NCI-H446 treated with DMSO at 0.1 percent for 48 hours (cell line): ENCODE measurements at places on chromosomes 1 and 21.

DNA sequence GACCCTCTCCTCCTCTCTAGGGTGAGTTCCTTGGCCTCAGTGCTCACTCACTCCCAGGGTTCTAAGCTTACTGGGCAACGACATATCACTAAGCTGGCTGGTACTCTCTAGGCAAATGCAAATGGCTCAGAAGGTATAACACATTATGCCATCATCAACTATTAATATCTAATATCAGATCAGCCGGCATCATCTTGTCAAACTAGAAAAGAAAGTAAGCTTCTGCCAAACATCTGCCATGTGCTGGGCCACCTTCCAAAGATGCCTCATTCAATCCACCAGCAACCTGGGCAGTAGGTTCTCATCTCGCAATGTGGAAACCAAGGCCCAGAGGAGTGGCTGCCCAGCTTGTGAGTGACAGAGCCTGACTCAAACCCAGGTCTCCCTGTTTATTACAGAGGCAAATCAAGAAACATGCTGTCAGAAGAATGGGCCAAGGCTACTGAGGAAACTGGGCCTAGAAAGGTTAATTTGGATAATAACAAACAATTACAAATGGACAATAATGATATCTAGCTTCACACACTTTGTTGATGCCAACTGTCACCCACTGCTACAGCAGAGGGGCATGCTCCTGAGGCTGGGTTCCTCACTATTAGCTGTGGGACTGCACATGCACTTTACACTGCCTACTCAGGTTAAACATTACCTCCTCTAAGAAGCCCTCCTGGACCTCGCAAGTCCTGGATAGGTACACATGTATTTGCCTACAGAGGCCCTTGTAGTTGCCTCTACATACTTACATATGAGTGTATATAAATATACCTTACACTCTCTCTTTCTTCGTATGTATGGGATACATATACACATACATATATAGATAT is 183.3 kb upstream of the JUN start:
- peak; percentile 56 for DNase-seq

- no peak for DNase-seq
These were observed 22.2 kb downstream of the DYNLT5 start for GRCh38 chr1:66774438-66774837.

DNA sequence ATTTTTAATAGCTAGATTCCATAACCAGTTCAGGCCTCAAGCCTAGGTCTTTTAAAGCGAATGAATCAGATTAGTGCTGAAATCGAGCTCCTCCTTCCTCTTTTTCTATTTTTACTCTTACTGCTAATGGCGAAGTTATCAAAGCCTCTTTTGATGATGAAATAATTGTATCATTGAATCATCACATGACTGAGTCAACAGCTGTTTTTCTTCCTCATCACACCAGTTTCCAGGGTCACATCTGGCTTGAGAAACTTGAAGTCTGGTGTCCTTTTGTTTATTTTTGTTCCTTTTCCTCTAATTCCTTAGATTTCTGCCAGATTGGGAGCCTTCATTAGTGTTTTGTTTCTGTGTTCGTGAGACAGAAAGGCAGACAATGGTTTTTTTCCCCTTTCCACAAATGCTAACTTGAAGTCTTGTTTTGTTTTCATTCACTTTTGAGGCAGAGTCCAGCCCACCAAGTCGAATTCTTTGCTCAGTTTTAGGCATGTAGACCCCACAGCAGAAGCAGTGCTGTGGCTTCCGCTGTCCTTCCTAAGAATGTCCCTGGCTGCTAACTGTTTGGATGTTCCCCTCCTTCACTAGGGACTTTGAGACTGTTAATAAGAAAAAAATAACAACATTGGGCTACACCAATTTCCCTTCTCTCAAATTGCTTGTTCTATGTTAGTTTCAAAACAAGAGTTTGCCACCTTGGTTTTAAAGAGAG is 51.9 kb upstream of the FMOD start:
- no peak for DNase-seq

- DNase-seq, result no peak
These were observed 21.7 kb upstream of the FAAH start for GRCh38 chr1:46372431-46372830.
